ENCODE measurements at places on chromosomes 13 and 19.
A peak's percentile ranks its signal among the peaks of the same experiment; 100 is the strongest.

DNA sequence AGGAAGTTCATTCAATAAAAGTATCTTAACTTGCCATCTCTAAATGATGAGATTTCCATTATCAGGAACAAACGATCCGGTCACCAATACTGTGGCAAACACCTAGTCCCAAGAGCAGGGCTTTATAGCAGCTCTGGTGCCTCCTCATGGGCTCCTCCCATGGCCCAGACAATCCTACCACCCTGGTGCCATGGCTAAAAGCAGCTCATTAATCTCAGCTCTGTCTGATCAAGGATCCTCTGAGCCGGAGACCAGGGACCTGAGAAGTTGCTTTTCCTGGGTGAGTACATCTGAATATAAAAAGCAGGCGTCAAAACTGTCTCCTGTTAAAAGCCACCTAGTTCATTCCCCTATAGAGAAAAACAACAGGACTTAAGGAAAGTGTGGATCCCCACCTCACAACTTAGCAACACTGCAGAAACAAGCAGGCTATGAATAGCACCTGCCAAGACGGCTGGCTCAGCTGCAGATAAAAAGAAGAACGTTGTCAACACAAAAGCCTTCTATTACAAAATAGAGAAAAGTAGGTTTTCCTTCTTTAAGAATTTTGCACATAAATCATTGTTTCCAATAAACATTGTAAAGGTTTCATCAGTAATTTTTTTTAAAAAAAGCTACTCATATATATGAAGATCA lies 30.3 kb downstream of the TSHZ3 start:
- no peaks in the 10 kb centered on the region for H3K4me1 ChIP-seq
- H3K36me3 ChIP-seq, result no peaks in the 10 kb centered on the region
- H3K27ac ChIP-seq, result no peak overlapping the region
- no peak for DNase-seq
- H3K4me3 ChIP-seq, result no peak overlapping the region
- H3K27me3 ChIP-seq, result no peaks in the 10 kb centered on the region

- DNase-seq, result no peak
- H3K27me3 ChIP-seq, result no peaks in the 10 kb centered on the region
- no peaks in the 10 kb centered on the region for H3K4me1 ChIP-seq
- no peak overlapping the region for H3K27ac ChIP-seq
- no peaks in the 10 kb centered on the region for H3K36me3 ChIP-seq
- no peak overlapping the region for H3K4me3 ChIP-seq
Observed at GRCh38 chr13:107364658-107365057, 796.7 kb upstream of the ARGLU1 start.

- no peak for DNase-seq
- no peak overlapping the region for H3K4me3 ChIP-seq
- H3K4me1 ChIP-seq, result no peaks in the 10 kb centered on the region
- H3K36me3 ChIP-seq, result no peaks in the 10 kb centered on the region
Observed at GRCh38 chr13:77620138-77620537, 77.3 kb upstream of the SLAIN1 start.

- H3K27ac ChIP-seq, result no peak overlapping the region
- no peak overlapping the region for H3K4me3 ChIP-seq
- H3K36me3 ChIP-seq, result no peaks in the 10 kb centered on the region
- H3K4me1 ChIP-seq, result peaks cover 5% of the 10 kb centered on the region
- no peaks in the 10 kb centered on the region for H3K27me3 ChIP-seq
Observed at GRCh38 chr19:18232540-18233223, 6.4 kb upstream of the PDE4C start.

- H3K4me3 ChIP-seq, result no peak overlapping the region
- DNase-seq, result no peak
- H3K36me3 ChIP-seq, result no peaks in the 10 kb centered on the region
Observed at GRCh38 chr19:8074501-8074900, 21.9 kb downstream of the CCL25 start.

DNA sequence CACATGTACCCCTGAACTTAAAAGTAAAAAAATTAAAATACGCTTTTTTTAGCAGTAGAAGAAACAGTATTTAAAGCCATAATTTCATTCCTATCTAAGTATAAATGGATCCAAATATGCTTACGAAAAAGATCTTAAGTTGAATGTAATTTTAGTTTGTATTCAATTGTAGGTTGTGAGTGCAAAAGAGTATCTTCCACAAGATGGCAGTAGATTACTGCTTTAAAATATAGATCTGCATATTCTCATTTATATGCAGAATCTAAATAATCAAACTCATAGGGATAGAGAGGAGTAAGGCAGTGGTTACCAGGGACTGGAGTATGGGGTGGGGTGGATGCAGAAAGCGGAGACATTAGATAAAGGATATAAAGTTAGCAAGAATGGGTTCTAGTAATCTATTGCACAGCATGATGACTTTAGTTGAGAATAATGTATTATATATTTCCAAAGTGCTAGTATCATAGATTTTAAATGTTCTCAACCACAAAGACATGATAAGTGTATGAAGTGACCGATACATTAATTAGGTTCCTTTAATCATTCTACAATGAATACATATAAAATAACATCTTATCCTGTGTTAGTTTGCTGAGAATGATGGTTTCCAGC lies 14.2 kb downstream of the OR7A17 start:
- no peak overlapping the region for H3K27ac ChIP-seq
- no peak overlapping the region for H3K4me3 ChIP-seq
- H3K4me1 ChIP-seq, result no peaks in the 10 kb centered on the region
- H3K27me3 ChIP-seq, result no peaks in the 10 kb centered on the region
- DNase-seq, result no peak
- H3K36me3 ChIP-seq, result no peaks in the 10 kb centered on the region

DNA sequence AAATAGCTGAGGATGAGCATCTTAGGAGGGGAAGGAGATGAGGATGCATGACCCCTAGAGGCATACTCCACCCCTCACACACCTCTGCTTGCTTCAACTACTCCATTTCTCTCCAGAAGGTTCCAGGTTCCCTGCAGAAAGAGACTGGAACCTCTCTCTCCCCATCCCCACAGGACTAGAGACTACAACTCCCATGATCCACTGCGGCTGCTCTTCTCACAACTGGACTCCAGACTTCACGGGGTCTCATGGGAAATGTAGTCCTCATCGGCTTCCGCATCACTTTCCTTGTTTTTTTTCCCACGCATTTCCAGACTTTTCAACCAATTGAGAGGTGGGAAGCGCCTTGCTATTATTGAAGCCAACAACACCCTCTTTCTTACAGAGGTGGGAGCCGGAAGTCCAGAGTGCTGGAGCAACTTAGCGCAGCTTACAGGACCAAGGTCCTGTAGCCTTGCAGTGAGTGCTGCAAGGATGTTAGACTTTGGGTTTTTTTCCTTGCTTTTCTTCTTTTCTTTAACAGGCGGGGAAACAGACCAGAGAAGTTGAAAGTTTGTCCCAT lies 13.9 kb upstream of the CACNG6 start:
- peak; percentile 62 for DNase-seq
- peaks cover 16% of the 10 kb centered on the region for H3K27me3 ChIP-seq
- H3K4me3 ChIP-seq, result peak overlapping the region; percentile 68
- no peaks in the 10 kb centered on the region for H3K36me3 ChIP-seq
